ENCODE measurements at places on chromosomes 7 and 10.

GRCh38 chr7:99831595-99831994, 3.8 kb downstream of the CYP3A43 start:
- no peak for DNase-seq

DNA sequence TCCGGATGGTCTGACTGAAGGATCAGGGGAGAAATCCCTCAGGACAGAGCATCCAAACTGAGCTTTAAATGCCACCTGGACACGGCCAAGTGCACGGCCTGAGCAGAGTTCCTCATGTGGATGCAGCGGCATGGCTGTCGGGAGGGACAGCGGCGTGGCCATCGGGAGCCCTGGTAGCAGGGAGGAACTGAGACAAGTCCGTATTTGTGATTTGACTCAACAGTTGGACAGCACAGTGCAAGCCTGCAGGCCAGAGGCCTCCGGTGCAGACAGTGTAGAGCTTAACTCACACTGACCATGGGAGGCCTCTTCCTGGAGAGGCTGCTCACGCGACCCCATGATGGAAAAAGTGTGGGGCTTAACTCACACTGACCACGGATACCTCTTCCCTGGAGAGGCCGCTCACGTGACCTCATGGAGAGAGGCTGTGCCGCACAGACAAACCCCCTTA, 207.4 kb downstream of the DIP2C start:
- no peak for DNase-seq

GRCh38 chr7:159211540-159212182, 67.0 kb upstream of the VIPR2 start:
- DNase-seq, result no peak

- no peak for DNase-seq
These were observed 47.5 kb upstream of the ANTXRL start for GRCh38 chr10:46239247-46239646.

- no peak for DNase-seq
These were observed 411.8 kb downstream of the SDK1 start for GRCh38 chr7:3712841-3713240.
